T1000 (cell line): ENCODE measurements at places on chromosomes 2 and 18.

- no peak for DNase-seq
Observed at GRCh38 chr2:88503771-88504170, 51.3 kb upstream of the FOXI3 start.

DNA sequence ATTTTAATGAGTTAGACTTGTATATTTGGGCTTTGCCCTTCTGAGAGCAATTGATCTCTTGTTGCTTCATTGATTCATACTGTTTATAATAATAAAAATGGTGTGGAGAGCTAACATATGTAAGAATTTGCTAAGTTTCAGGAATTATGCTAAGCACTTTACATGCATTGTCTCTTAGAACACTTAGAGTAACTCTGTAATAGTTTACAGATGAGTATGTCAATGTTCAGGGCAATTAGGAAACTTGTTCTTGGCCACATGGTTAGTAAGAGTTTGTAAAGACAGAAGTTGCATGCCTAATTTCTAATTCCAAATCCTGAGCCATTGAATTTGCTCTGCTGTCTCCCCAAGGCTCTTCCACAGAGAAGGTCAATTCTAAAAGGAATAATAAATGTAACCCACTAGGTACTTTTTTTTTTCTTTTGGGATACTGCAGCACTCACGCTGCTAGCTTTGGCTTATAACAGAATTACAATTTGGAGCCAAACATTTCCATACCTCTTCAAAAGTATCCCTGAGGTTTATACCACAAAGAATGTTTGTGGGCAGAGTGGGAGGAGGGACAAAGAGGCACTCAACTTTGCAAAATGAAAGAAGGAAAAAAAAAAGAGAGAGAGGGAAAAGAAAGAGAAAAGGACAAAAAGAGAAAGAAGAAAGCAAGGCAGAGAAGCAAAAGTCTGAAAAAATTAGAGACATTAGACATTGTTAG, 232.4 kb downstream of the CALCRL start:
- no peak for DNase-seq

DNA sequence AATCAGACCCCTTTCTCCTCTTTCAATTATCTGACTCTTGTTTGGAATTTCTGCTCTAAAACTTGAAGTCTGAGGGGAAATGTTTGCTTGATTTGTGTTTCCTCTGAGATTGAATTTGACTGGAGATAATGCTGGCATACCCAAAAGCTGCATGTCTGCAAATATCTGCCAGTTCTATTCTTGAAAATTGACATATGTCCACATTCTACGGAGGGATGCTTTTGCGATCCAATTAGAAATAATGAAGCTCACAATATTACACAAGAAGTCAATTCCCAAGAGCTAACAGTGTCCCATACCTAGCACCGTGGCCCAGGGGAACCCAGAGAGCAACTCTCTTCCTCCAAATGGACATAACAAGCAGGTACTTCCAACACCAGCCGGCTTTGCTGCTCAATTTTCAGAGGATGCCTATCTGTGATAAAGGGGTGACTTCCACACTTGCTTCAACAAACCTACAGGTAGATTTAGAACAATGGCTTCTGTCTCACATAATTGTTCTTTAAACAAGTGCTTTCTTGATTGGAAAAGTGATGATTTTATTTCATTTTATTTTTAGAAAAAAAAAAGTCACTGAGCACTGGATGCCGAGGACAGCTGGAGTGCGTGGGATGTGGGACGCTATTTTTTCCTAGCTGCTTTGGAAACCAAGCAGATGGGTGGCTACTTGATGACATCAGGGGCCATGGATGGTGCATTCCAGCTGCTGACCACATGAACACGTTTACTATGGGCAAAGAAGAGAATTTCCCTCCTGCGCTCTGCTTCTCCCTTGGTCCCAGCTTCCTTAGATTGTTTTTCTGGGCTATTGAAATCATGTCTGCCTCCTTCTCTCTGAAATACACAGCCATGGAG, 488.9 kb downstream of the RNF144A start:
- DNase-seq, result no peak

GRCh38 chr18:47381975-47382570, 130.6 kb upstream of the SKOR2 start:
- DNase-seq, result no peak

DNA sequence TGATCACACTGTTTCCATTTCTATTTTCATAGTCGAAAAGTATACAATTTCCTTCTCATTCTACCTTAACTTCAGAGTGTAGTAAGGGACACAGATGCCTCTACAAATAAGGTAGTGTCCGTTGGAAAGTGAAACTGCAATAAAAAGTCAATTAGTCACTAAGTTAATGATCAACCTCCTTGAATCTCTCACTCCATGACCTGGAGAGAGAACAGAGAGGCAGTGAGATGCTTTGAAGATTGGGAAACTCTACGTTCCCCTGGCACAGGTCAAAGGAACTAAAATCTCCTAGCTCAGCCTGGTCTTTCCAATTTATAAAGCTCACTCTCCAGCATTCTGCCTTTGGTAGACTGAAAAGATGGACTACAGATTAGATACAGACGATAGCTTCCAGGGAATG, 153.8 kb upstream of the ACAA2 start:
- no peak for DNase-seq
